ENCODE measurements at places on chromosomes 7 and 10.

GRCh38 chr7:116809636-116810266 is 52.6 kb upstream of the CAPZA2 start:
- no peak for DNase-seq

GRCh38 chr10:11169976-11170375 is 152.3 kb downstream of the CELF2 start:
- DNase-seq = no peak

DNA sequence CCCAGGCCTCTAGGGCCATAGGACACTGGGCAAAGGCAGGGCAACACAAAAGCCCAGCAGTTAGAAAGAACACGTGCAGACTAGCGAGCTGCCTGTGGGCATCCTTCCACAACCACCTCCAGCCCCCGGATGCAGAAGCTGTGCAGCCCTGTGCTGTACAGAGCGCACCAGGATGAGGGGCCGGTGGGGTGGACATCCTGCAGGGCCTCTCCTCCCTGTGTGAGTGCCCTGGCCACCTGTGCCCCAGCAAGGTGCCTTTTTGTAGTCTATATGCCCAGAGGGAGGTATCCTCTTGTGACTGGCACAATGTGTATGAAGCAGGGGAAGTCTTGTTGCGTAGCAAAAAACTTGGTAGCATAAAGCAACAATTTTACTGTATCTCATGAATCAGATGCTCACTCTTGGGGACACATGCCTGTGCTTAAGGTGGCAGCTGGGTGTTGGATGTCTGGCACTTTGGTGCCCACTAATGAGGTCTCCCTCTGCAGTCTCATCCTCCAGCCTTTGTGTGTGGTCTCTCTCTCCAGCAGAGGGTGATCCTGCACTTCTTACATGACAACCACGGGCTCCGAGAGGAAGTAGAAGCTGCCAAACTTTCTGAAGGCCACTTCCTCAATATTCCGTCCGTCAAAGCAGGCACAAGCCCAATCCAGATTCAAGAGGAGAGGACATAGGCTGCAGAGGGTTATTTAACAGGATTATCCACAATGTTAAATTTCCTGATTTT is 8.7 kb downstream of the NCAPG2 start:
- DNase-seq = no peak

GRCh38 chr7:110774071-110774470 is 316.9 kb upstream of the LRRN3 start:
- DNase-seq = no peak

DNA sequence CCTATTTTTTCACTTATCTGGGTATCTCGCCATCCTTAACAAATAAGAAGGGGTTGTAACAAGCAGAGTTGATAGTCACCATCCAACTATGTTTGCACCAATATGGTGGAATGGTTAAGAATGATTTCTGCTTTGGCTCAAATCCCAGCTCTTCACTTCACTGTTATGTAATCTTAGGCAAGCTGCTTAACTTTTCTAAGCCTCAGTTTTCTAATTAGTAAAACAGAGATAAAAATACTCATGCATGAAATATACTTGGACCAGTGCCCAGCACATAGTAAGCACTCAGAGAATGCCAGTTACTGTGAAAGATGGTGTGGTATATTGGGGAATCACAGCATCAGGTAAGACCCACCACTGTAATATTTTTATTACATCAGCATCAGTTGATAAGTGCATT is 33.6 kb downstream of the ABCB1 start:
- DNase-seq = no peak

GRCh38 chr7:1787681-1788235 is 117.7 kb downstream of the ELFN1 start:
- DNase-seq = no peak

DNA sequence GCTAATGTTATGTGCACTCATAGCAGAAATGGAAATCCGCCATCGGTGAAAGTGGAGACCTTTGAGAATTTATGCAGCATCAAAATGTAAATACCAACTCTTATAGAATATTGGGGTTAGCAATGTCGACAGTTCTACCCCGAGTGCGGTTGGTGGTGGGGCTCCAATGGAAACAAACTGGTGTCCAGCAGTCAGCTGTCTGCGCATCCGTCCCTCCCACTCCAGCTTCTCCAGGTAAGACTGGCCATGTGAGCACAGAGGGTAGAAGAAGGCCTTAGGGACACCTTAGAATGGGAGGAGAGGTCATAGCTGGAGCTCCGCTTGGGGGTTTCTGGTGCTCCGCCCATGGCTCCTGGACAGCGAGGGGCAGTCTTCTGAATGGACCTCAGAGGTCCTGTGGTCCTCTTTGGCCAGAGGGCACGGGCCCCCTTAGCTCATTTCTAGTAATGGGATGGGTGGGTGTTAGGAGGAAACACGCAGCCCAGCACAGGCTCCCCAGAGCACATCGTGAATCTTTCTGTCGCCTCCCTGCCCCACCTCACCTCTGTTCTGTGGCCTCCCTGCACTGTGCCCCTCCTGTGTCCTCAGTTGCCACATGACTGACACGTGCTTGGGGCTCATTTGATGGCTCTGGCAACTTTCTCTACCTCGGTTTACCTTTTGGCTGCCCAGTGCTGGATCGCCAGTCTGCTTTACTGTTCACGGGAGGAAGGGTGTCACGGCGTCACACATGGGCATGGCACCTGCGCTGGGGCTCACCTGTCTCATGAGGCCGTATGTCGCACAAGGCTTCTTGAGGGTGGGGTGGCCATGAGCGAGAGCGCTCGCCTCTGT is 50.0 kb downstream of the MGMT start:
- no peak for DNase-seq

DNA sequence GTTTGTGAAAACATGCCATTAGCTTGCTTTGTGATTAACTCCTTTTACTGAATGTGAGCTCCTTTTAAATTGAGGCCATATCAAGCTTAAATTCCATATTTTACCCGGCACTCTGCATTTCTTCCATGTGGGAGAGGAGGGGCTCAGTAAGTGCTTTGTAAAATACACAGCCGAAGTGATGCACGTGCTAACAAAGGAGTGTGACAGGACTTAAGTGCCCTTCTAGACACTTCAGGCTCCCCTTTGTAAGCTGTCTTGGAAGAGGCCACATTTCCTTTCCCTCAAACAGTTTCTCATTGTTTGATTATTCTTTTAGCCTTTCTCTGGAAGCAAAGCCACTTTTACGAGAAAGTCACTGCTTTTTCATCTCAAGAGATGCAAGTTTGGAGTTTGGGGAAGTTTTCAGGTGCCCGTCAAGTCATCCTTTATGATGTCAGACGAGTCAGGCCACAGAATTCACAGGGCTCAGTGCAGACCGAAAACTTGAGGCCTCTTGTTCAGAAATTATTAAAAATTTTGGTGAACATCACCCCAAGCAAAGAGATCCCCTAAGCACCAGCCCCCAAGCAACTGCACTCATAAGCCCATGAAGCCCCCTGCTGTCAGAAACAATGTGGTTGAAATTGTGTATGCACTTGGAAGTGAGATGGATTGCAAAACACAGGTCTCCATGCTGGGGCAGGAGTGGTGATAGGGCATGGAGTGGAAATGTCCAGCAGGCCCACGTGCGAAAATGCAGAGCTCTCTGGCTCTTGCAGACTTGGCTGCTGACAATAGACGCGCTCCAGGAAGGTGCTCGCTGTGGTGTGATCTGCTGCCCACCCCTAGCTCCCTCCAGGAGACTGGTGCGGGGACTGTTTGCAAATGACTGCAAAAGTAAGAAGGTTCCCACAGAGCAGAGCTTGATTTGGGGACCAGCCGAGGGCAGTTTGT is 11.5 kb downstream of the IKZF1 start:
- DNase-seq = no peak

DNA sequence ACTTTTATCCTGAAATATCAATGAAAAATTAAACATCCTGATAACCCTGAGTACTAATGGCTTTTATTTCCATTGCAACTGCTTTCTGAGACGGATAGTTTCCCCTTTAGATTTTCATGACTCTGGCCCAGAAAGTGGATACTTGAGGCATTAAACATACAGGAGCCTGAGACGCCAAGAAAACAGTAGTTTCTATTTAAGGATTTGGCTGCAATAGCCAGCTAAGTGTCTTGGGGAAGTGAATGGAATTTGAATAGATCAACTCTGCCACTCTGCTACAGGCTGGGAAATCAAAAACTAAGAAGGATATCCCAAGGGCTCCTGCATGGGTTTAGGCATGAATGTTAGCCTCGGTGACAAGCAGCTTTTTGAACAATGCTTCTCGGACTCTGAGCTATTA is 24.7 kb upstream of the GPAM start:
- no peak for DNase-seq

DNA sequence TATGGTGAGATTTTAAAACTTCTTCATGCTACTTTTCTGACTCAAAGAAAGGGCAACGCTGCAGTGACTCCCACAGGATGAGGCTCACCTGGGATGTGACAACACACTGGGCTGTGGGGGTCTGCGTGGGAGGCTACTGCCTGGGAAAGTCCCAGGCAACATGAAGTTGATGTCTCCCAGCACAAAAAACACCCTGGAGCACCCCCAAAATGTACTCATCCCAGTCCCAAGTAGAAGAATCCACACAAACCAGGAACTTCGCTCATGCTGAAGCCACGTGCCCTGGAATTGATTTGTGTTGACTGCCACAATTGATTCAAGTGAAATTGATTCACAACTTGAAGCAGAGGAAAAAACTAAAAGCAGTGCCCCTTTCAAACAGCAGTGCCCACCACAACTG is 24.9 kb upstream of the PTPRN2 start:
- no peak for DNase-seq

- DNase-seq = no peak
These were observed 41.4 kb upstream of the PNLIPRP3 start for GRCh38 chr10:116385994-116386809.

DNA sequence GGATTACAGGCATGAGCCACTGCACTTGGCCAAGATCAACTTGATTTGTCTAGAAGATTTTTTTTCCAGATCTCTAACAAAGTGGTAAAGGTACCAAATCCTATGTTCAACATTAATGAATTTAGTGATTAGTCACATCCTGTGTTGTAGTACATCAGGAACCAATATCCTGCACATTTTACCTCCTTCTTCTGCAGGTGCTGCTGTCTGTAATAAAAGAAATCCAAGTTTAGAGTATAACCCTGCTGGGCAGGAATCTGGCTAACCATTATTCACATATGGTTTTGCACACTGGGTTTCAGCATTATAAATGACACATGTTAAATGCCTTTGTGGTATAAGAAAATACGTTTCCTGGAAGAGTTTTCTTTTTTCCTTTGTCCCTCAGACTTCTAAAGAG is 10.8 kb downstream of the PARD3 start:
- no peak for DNase-seq

- no peak for DNase-seq
These were observed 112.7 kb downstream of the ACTR3B start for GRCh38 chr7:152872061-152872744.

DNA sequence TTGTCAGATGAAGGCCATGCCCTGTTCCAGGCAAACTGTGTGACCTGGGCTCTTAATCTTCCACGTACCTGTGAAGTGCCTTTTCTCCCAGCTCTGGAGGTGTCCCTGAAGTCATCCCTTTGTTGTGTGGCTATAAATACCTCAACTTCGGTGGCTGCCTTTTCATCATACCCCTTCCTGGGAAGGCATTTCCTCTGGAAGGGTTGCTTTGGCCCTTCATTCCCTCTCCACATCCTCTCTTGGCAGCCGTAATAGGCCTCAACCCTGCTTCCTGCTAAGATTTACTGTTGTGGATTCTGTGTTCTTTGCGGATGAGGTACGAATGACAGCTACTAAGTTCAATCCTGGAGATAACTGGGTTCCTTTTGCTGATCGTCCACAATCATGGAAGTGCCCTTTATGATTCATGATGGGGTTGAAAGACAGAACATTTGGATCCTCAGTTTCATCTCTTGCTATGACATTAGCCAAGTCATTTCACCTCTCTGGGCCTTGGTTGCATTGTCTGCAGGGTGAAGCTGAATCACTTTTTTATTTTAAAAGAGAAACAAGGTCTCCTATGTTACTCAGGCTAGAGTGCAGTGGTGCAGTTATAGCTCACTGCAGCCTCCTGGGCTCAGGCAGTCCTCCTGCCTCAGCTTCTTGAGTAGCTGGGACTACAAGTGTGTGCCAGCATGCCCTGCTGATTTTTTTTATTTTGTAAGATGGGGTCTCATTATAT is 23.6 kb downstream of the FKBP6 start:
- no peak for DNase-seq

Data from stimulated activated CD4-positive, alpha-beta T cell treated with anti-CD3 and anti-CD28 coated beads, Interleukin-12 subunit alpha, Interleukin-12 subunit beta, amount 100 ng/mL, for 24 hours (primary cell).